ENCODE measurements at places on chromosomes 12 and 14. TPM values are rescaled to one million over a fixed set of nuclear protein-coding genes. Genes with fewer than 3 reads are reported as not detected.

Gene STAC3
- total RNA-seq, result 12.1 TPM

DNA sequence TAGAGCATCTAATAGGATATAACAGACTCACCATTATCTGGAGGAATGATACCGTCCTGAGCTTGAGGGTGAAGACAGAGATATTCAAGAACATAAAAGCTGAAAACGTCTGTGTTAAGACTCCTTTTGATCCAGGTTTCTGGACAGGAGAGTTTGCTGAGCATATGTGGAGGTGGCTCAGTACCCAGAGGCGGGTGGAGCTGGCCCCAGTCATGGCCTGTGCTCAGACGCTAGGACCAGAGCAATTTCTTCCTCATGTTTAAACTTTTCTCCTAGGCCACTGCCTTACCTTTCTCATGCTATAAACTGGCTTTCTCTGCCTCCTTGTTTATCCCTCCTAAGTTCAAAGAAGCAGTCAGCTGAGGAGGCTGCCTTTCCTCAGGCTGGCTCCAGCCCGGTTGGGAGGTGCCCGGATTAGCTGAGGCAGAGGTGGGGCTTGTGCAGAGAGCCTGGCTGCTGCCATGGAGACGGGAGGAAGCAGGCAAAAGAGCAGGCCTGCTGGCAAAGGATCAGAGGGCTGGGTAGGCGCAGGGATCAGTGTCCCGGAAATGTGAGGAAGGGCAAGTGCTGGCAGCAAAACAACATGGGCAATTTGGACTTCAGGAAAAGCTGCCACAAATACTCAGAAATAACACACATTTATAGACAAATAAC, 13.7 kb downstream of the COA8 start:
- peak; percentile 73 for DNase-seq

DNA sequence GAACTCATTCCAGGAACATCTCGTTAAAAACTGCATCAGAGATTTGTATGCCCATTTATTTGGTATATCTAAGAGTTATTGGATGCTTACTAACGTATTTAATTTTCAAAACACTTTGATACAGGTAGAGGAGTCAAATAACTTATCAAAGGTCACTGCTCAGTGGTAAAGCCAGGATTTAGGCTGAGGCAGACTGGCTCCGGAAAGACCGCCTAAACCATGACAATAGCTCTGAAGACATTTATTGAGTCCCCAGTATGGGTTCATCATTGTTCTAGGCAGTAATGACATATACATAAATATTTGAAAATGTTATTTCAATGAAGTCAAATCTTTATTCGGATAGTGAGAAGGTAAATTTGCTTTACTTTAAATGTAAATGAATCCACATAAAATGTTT, 30.3 kb downstream of the WBP11 start:
- DNase-seq, result no peak

GRCh38 chr12:2297004-2297403, 244.2 kb downstream of the CACNA1C start:
- no peak for DNase-seq

DNA sequence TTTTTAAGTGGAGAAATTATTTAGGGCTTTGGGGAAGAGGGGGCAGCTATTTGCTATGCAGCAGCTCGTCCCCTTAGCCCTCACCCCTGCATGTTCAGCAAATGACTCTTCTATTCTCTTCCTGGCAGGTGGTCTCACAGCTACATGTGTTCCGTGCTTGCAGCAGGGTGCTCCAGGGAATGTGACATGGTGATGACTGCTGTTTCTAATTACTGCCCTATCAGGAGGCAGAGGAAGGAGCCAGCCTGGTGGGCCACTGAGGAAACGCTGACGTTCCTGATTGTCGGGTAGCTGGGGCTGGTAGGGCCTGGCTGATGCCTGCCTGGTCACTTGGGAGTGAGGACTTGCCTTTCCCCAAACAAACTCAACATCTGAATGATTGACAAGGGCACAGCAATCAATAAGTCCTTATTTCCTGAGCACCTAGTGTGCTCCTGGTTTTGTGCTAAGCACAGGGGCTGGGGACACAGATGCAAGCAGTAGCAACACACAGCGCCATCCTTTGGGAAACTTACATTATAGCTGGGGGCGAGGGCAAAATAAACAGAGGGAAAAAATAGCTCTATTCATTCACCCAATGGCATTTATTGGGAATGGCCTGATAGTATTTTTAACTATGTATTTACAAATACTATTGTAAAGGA, 377.8 kb downstream of the FUT8 start:
- peak; percentile 72 for DNase-seq

DNA sequence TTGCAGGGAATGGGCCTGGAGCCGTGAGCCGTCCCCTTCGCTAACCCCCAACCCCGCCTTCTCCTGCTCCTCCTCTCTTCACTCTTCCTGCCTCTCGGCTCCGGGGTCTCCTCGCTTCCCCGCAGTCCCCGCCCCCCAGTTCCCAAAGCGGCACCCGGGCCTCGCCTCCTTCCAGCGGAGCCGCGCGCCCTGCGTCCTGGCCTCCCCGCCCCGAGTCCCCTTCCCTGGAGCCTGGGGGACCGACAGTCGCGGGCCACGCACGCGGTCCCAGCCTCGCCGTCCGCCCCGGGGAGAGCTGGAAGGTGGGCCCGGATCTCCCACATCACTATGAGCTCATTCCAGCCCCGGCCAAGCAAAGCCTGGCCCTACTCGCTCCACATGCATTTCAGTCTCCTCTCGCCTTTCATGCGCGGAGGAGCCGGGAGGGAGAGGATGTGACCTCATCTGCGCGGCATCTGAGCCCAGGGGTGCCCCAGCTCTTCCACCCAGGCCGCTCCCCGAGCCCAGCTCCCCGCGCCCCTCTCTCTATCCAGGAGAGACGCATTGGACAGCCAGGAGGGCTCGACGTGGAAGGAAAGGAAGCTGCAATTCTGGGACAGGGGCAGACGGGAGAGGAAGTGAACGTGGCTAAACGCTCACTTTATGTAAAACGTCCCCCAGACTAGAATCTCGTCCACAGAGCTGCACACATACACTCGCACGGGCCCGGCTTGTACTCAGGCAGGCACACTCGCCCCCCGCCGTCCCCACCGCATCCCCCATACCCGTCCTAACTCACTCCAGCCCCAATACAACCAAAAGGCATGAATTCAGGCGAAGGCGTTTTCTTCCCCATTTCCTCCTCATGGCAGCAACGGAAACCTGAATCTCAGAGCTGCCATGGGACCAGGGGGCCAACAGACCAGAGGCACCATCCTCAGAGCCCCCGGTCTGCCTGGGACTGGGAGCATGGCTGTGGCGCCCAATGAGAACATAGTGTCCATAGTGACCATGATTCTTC, 108.7 kb upstream of the CCND2 start:
- DNase-seq, result peak; percentile 65

Data from glutamatergic neuron (in vitro differentiated cells).